Right lung (tissue), 10 donors: ENCODE measurements at places on chromosomes 2 and 18. TPM values are rescaled to one million over a fixed set of nuclear protein-coding genes. Genes with fewer than 3 reads are reported as not detected.
A peak's percentile ranks its signal among the peaks of the same experiment; 100 is the strongest.

Gene POTEE
- 0.08 TPM for polyA plus RNA-seq

GRCh38 chr18:77105028-77105427 lies 27.6 kb downstream of the MBP start:
- no peak for DNase-seq

GRCh38 chr18:50709193-50709592 lies 110.6 kb downstream of the MRO start:
- DNase-seq, result no peak

- no peak for DNase-seq
These were observed 29.5 kb downstream of the LAMA3 start for GRCh38 chr18:23718731-23719130.

- no peak for DNase-seq
These were observed 110.1 kb upstream of the FBXO11 start for GRCh38 chr2:48016225-48017019.

Gene POTEI
- 0.90 TPM for polyA plus RNA-seq

DNA sequence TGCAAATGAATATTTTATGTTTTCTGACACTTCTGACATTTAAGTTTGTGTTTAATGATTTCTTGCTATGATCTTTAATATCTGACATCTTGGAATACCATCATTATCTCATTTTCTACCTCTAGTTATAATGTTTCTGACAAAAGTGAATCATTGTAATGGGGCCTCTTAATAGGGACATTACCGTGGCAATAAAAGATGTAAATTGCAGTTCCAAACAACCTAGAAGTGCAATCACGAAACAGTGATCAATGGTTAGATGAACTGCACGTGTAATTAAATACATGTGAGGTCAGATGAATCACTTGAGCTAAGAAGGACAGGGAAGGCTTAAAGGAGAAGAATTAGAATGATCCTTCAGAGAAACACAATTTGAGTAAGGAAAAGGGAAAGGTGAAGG lies 1078.3 kb downstream of the DPP10 start:
- no peak for DNase-seq

GRCh38 chr18:63302636-63303405 lies 16.7 kb downstream of the BCL2 start:
- no peak for DNase-seq

DNA sequence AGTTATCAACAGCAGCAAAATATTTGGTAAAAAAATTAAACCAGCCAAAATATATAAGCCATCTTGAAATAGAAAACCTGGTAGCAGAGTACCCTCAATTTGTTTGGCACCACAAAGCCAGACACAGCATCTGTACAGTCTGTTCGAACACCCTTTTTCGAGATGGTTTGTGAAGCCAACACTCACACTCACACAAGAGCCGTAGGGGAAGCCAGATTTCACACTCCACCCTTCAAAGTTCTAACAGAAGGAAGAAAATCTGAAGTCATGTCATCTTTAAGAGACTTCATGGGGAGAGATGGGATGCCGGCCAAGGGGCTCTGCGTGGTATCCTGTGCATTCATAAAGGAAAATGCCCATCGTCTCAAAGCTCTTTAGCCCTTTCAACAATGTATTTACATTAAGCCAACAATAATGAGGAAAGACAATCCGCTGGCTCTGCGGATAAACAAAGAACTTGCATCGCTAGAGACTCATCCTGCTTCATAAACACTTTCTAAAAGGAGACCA lies 451.5 kb upstream of the CHST9 start:
- DNase-seq, result no peak

DNA sequence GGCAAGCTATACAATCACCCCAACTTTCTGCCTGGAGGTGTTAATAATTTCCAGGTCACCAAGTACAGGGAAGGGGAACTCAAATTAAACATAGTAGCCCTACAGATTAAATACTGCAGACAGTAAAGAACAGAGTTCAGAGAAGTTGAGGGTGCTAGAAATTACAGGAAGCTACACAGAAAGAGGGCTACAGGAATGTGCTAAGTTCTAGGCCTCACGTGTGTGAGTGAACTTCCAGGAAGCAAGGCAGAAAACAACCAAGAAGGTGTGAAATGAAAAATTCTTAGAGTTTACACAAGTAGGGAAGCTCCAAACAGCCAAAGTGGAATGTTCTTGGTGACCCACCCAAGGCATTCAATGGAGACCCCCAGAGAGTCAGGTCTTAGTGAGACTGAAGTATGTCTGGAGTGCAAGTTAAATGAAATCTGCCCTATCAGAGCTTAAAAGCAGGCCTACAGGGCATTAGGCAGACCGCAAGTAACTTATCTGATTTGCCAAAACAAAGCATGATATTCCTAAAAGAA lies 58.1 kb upstream of the RNU4ATAC start:
- no peak for DNase-seq

- no peak for DNase-seq
These were observed 61.7 kb downstream of the PPP4R1 start for GRCh38 chr18:9552616-9553015.

GRCh38 chr2:24454294-24454693 lies 36.8 kb upstream of the NCOA1 start:
- peak; percentile 53 for DNase-seq
